ENCODE measurements at places on chromosomes 2 and 18. TPM values are rescaled to one million over a fixed set of nuclear protein-coding genes. Genes with fewer than 3 reads are reported as not detected.

The LRATD1 gene
- 0.13 TPM for total RNA-seq

The TGIF1 gene
- 103 TPM for total RNA-seq

The KCNS3 gene
- 0.53 TPM for total RNA-seq

The TXNDC2 gene
- total RNA-seq = 0.07 TPM

The SOCS6 gene
- total RNA-seq = 28.4 TPM

The ALPG gene
- total RNA-seq = not detected

The NHEJ1 gene
- 21.9 TPM for total RNA-seq

The MPP4 gene
- total RNA-seq = 15.8 TPM

The TMEM182 gene
- 0.40 TPM for total RNA-seq

The MDH1B gene
- total RNA-seq = 0.65 TPM

The EPC2 gene
- total RNA-seq = 33.6 TPM

The ZAP70 gene
- total RNA-seq = under 0.01 TPM

The NTSR2 gene
- total RNA-seq = not detected

The YWHAQ gene
- 541 TPM for total RNA-seq

The GLI2 gene
- total RNA-seq = 0.13 TPM

The CNTNAP5 gene
- not detected for total RNA-seq

The ZNF521 gene
- total RNA-seq = 181 TPM

The KCNG2 gene
- total RNA-seq = not detected

The TTL gene
- 102 TPM for total RNA-seq

The CDH19 gene
- total RNA-seq = not detected

The SERPINB13 gene
- total RNA-seq = 0.13 TPM

The CCDC195 gene
- not detected for total RNA-seq

The LCT gene
- under 0.01 TPM for total RNA-seq

The HOXD12 gene
- total RNA-seq = not detected

The TNS1 gene
- total RNA-seq = 38.2 TPM

All from thoracic aorta endothelial cell (primary cell).